Sigmoid colon (tissue), 7 donors: ENCODE measurements at places on chromosomes 12 and 14. TPM values are rescaled to one million over a fixed set of nuclear protein-coding genes. Genes with fewer than 3 reads are reported as not detected.
A peak's percentile ranks its signal among the peaks of the same experiment; 100 is the strongest.

DNA sequence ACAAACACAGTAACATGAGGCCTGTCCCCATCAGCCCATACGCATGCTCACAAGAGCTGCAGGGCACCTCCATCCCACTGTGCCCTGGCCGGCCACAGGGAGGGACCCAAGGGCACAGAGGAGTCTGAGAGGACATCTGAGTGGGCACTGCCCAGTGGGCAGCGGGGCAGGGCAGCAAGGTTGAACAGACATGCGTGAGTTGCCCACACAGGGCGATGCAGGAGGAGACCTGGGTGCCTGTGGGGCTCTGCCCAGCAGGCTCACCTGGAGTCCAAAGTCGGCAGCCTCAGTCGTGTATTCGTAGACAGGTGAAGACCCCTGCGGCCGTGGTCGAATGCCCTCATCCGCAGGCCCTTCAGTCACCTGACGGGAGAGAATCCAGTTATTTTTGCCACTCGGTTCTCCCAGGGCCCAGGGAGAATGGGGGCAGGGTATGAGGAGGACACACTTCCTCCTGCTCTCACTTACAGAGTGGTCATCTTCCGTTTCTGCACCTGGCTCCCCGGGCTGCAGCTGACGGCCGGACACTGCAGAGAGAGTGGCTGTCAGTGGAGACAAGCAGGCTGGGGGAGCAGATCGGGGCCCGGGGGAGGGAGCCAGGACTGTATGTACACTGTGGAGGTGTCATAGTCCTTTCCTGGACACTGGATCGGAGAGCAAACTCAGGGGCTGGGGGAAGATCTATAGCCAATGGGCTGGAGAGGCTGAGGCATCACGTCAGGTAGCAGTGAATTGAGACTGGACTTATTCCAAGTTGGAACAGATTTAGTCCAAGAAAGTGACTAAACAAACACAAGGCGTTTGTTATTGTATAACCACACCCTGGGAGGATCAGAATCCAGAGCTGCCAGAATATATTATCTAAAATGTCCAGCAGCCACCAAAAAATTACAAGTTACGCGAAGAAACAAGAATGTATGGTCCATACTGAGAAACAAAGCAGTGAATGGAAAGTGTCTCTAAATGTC, 20.7 kb downstream of the AHNAK2 start:
- no peak for DNase-seq

GRCh38 chr12:98896938-98897337, 251.8 kb downstream of the APAF1 start:
- no peak for DNase-seq

- DNase-seq = no peak
Measured at GRCh38 chr14:65471038-65471878, 58.7 kb downstream of the FUT8 start.

- DNase-seq = no peak
Measured at GRCh38 chr14:93044556-93044955, 71.2 kb downstream of the ITPK1 start.

DNA sequence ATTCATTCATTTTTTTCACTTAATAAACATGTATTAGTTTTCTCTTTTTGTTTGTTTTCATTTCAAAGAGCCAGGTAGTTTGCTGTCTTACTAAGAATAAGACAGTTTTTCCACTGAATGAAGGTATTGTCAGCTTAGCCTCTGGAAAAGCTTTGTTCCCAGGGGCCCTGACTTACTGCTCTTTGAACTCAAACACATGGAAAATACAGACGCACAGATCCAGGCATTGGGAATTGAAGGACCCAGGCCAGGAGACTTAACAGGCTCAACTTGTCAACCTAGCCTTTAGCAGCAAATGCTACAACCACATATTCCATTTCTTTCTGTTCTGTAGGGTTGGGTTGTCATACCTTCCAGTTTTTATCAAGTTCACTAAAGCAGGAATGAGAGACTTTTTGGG, 38.5 kb upstream of the SLCO1C1 start:
- DNase-seq = no peak

- DNase-seq = no peak
Measured at GRCh38 chr12:103012884-103013283, 55.4 kb downstream of the ASCL1 start.

DNA sequence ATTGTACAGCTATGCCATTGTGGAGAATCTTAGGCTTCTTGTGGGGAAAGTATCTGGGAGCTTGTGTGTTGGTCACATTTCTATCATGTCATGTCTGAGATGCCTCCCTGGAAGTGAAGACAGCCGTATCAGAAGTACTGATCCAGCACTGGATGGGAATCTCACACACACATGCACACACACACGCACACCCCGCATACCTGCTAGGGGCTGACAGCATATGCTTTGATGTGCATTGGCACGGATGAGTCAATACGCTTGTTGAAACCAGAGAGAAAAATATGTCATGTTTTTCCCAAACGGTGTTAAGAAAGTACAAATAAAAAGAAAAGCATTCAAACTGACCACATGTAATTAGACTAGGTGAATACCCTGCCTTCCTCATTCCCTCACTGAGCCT, 260.8 kb downstream of the KTN1 start:
- no peak for DNase-seq

GRCh38 chr14:35044939-35045797, 904 bp upstream of the FAM177A1 start:
- DNase-seq = no peak

DNA sequence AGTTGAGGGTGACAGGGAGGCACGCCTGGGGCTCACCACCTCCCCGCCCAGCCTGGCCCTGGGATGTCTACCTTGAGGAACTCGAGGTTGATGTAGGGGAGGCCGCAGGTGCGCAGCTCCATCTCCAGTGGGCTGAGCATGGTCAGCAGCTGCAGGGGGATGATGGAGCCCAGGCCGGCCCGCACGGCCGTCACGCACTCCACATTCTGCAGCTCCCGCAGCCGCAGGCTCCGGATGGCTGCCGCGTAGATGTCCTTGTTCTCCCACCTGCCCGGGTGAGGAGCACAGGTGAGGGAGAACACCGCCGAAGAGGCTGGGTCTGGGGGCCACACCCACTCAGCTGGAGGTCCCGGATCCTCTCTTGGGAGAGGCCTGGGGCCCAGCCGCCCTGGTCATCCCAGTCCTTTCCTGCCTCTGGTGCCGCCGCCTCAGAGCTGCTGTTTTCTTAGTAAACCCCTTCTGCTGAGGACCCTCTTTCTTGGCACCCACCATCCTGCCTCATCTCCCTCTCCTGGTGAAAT, 38.2 kb downstream of the TRAFD1 start:
- peak; percentile 57 for DNase-seq

GRCh38 chr12:52193991-52194390, 2.2 kb upstream of the KRT80 start:
- no peak for DNase-seq

- no peak for DNase-seq
Measured at GRCh38 chr12:107931761-107932160, 157.3 kb downstream of the ASCL4 start.

GRCh38 chr12:118050972-118051910, 9.7 kb downstream of the WSB2 start:
- no peak for DNase-seq

DNA sequence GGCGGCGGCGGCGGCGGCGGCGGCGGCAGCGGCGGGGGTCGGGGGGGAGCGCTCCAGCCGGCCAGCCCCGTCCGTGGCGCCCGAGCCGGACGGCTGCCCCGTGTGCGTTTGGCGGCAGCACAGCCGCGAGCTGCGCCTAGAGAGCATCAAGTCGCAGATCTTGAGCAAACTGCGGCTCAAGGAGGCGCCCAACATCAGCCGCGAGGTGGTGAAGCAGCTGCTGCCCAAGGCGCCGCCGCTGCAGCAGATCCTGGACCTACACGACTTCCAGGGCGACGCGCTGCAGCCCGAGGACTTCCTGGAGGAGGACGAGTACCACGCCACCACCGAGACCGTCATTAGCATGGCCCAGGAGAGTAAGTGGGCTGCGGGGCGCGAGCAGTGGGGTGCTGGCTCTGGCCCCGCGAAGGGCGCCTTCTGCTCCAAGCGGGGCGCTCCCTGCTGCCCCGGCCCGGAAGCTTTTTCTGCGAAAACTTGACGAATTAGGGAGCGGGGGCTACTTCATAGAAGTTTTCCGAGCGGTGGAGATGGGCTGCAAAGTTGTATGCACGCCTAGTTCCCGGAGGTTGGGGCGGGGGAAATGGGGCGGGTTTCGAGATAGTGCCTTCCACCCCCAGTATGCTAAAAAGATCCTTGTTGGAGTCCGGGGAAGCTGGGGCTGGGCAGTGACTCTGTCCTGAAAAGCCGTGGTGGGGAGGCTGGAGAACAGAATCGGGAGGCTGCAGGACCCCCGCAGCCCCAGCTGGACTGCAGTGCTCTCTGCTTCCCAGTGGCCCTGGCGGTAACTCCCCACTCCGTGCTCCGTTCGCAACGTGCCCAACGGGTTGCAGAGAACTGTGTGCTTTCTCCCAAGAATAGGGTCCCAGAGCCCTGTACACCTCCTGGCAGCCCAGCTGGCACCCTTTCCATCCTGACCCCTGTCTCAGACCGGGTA, 751 bp downstream of the GDF11 start:
- DNase-seq = peak; percentile 84

DNA sequence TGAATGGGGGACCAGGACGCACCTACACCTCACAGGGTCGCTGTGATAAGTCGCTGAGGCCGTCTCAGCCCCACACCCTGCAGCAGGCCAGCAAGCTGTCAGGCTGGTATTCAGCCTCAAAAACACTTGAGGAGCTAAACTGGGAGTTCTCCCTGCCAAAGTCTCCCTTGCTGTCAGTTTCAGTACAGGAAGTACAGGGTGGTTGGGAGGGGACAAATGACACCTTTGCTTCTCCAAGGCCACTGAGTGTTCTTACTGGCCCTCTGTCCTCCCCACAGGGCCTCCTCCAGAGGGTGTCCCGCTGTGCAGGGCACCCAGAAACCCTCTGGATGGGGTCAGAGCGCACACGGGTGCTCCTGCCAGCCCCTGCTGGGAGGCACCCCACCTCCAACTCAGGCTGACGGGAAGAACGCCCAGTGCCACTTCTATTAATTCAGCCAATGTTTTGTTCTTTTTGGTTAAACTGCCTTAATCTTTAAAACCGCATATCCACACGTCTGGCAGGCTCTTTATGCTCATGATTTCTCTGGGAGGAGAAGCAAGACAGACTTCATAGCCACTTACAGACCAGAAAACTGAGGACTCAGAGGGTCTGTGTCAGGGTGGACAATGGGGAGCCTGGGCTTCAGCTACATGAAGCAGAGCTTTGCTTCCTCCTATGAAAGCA, 75.9 kb downstream of the ITPK1 start:
- DNase-seq = no peak

DNA sequence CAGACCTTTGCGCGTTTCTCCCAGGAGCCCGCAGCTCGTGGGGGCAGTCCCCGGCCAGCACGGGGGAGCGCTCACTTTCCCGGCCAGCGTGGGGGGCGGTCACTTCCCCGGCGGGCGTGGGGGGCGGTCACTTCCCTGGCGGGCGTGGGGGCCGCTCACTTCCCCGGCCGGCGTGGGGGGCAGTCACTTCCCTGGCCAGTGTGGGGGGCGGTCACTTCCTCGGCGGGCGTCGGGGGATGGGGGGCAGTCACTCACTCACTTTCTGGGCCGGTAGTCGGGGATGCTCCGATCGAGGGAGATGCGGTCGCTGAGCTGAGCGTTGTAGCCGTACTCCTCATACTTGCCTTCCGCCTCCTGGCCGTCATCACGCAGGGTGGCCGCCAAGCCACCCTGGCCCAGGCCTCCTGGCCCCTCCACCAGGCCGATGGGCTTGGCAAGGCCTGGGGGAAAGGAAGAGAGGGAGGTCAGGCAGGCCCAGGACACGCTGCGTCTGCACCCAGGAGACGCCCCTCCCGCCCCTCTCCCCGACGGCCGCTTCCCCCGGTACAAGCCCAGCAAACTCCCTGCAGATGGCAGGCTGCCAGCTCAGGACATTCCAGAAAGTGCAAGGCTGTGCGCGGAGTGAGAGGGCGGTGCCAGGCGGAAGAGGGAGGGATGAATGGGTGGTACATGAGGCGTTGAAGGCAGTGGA, 43.3 kb downstream of the GALNT9 start:
- DNase-seq = peak; percentile 88

GRCh38 chr14:45641541-45641940, 388.5 kb upstream of the MIS18BP1 start:
- no peak for DNase-seq

DNA sequence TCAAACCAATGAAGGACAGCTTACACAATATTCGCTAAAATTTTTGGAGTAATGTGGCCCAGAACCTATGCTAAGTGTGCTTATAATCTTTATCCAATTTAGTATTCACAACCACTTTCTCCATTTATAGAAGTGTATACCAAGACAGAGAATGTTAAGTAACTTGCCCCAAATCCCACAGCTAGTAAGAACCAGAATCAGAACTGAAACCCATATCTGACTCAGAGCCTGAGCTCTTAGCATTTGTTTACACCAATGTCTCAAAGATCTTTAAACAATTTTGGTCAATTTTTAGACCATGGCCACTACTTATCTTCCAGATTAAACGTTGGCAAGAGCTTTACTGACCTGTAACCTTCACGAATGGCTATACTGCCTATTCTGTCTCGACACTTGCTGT, 53.0 kb downstream of the PAPLN start:
- DNase-seq = no peak

DNA sequence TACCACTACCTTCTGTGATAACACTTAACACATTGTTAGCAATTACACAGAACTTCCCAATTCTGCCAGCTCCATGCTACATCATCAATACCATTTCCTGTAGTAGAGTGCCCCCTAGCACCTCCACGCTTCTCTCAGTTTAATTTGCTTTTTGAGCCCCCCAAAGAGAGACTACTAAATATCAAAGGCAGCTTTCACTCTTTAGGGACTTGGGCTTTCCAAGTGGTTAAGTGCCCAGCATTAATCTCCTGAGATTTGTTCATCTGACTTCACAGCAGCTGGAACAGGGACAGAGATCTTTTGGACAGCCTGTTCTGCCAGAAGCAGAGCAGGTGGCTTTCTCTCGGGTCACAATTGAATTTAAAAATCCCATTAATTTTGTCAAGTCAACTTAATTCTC, 954.9 kb downstream of the DIO2 start:
- no peak for DNase-seq

GRCh38 chr12:14560904-14561574, 6.6 kb downstream of the PLBD1 start:
- no peak for DNase-seq

Gene RNF31
- total RNA-seq = 20.2 TPM

Gene DAO
- not detected for total RNA-seq

Gene DNAJC22
- not detected for total RNA-seq

Gene PNN
- total RNA-seq = 36.4 TPM

Gene MARCHF9
- 12.5 TPM for total RNA-seq

Gene PRKD1
- 20.0 TPM for total RNA-seq

Gene SVOP
- total RNA-seq = 0.49 TPM

Gene RASAL1
- 0.28 TPM for total RNA-seq

Gene CLEC4D
- 0.16 TPM for total RNA-seq

Gene CCDC175
- not detected for total RNA-seq

Gene ITGA5
- 622 TPM for total RNA-seq

Gene RERGL
- total RNA-seq = 3.3 TPM

Gene E2F7
- total RNA-seq = 0.14 TPM
